ENCODE measurements at places on chromosomes 11 and 22. TPM values are rescaled to one million over a fixed set of nuclear protein-coding genes. Genes with fewer than 3 reads are reported as not detected.

GRCh38 chr11:77069969-77070582 lies 3.3 kb downstream of the CAPN5 start:
- DNase-seq = no peak

DNA sequence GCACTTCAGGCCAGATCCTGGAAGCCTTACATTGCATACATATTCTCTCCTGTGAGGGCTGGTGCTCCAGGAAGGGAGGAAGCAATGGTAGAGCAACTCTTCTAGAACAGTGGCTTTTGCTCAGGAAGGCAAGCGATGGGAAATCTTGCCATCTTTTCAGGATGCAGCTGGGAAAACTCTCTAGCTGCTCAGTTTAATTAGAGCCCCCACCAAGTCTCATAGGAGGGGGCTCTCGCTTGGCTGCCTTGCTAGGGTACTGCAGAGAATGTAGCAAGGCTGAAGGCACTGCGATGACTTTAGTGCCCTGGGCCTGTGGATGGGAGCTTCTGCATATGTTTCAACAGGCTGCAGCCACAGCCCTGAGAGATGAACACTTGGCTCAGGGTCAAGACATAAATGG lies 357.2 kb upstream of the SYN3 start:
- DNase-seq = no peak

DNA sequence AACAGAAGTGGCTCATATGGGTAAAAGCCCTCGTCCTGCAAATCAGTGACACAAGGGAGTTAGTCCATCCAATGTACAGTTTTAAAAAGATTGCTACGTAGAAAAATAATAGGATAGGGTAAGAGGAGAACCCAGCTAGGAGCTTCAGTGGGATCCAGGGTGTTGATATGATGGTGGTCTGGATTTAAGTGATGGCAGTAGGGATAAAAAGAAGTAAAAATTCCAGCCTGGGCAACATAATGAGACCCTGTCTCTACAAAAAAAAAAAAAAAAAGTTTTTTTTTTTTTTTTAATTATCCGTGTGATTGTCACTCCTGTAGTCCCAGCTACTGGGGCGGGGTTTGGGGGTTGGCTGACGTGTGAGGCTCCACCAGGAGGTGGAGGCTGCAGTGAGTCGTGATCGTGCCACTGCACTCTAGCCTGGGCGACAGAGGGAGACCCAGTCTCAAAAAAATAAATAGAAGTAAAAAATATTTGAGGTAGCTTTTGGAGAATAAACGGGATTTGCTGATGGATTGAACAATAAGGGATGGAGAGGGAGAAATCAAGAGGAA lies 7.0 kb upstream of the L3MBTL2 start:
- DNase-seq = peak; percentile 67

GRCh38 chr11:26632691-26633159 lies 60.7 kb upstream of the MUC15 start:
- DNase-seq = no peak

GRCh38 chr11:126544108-126545056 lies 188.9 kb downstream of the ST3GAL4 start:
- DNase-seq = no peak

DNA sequence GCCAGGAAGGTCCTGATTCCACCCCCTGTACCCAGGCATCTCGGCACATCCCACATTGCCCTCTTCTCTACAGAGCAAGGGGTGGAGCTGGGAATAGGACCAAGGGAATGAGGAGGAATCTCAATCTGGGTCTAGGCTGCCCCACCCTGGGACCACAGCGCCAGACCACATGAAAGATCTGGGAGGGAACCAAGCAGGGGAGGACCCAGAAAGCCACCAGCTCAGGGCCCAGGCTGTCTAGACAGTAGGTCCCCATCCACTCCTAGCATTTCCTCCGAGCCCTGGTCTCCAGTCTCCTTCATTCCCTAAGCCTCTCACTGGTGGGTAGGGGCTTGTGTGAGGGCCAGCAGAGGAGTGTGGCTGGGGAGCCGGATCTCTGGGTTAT lies 11.6 kb downstream of the PHLDB1 start:
- DNase-seq = no peak

Gene DUSP8
- 0.23 TPM for total RNA-seq

Gene ZNRF3
- 0.58 TPM for total RNA-seq

Gene MEN1
- 38.7 TPM for total RNA-seq

Gene VPREB1
- not detected for total RNA-seq

Data from activated CD4-positive, alpha-beta T cell treated with anti-CD3 and anti-CD28 coated beads, Interleukin-2, amount 10 ng/mL, durations not matched to agents 7 days and 5 days (primary cell).